Activated B cell treated with CpG ODN at 0.5 μM for 24 hours (primary cell): ENCODE measurements at places on chromosomes 3 and 15. TPM values are rescaled to one million over a fixed set of nuclear protein-coding genes. Genes with fewer than 3 reads are reported as not detected.

Gene RETNLB
- total RNA-seq, result not detected in 2 replicates

Gene CEP152
- 12.1 and 15.4 TPM in 2 replicates for total RNA-seq

DNA sequence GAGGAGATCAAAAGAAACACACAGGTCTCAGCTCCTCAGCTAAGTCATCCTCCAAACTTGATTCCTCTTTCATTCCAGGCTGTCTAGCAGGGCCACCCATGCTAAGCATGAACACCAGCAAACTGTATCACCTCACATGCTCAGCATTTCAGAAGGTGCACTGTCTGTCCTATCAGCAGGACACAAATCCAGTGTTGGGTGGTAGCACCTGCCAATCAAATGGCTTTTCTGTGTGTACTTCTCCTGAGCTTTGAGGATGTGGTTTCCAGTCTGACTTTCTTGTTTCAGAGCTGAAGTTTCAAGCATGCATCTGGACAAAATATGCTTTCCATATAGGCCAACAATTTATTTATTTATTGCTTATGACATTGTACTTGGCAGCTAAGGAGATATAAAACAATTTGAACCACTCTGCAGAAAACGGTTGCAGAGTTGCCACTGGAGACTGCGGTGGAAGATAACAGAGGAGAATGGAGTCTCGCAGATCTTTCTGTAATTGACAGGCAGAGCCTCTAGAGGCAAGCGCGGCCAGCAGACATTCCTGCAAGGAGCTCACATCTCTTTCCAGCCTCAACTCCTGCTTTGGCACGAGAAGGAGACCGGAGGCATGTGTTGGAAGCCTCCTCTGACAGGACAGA is 167.1 kb upstream of the WNT5A start:
- DNase-seq, result no peak

- no peak for DNase-seq
These were observed 89.7 kb downstream of the LIPC start for GRCh38 chr15:58521293-58521991.

DNA sequence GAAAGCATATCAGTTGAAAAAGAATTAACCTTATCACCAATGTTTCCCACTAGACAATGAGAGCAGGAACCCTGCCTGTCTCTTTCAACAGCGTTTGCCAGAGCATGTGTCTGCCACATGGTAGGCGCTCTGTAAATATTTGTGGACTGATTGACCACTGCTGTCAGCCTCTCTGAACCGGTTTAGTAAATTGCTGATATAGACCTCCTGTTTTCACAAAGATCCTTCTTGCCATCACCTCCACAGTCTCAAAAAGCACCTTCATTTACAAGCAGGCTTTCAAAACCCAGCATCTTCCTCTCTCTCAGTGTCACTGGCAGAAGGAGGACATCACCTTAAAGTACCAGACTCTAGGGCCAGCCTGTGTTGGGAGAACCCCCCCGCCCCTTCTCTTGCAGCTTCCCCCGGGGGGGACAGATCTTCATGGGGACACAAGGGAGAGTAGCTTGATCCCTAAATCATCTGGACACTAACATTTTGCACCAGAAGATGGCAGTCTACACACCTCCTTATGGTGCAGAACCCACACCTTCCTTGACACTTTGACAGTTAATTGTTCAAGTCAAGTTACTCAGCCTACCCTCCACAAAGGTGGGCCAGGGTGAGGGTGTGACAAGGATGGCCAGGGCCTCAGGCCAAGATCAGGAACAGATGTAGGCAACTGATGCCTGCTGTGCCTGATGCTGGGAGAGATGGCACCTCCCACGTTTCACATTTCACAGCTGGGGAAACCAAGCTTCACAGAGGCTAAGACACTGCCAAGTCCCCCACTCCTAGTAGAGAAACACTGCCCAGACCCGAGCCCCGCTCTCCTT is 37.8 kb upstream of the USP3 start:
- DNase-seq, result no peak

DNA sequence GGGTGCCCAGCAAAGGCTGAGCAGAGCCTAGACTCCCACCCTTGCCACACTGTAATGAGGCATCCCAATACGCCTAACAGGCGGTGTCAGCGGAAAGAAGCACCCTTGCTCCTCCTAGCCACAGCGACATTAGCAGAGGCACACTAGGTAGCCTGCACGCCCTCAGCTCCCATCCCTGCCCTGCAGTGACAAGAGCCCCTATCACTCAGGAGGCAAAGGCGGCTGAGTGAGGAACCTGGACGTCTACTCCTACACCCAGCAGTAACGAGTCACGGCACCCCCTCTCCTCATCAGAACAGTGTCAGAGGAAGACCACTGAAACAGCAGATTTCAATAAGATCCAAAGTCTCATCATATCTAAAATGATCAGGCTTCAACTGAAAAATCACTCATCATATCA is 12.0 kb upstream of the MAP6D1 start:
- no peak for DNase-seq

Gene SAMMSON
- total RNA-seq, result not detected in 2 replicates

- DNase-seq, result no peak
These were observed 173.8 kb downstream of the FNDC3B start for GRCh38 chr3:172213200-172213599.

DNA sequence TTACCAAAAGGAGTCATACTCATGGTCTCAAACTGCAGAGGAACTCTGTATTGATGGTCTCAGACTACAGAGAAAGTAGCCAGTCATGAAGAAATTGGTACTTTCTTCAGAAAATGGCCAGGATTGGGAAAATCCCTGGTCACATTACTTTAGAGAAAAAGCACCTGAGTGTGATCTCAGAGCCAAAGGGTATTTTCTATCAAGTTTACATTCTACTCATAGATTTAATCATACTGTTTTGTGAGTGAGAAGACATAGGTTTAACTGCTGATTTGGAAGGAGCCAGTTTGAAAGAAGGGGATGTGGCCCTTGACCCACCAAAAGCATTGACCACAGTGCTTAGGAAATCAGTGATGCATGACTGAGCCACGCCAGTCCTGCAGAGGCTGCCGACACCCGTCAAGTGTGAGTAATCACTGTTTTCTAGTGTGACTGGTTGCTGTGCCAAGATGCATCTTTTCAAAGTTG is 203.6 kb downstream of the AKAP13 start:
- no peak for DNase-seq

DNA sequence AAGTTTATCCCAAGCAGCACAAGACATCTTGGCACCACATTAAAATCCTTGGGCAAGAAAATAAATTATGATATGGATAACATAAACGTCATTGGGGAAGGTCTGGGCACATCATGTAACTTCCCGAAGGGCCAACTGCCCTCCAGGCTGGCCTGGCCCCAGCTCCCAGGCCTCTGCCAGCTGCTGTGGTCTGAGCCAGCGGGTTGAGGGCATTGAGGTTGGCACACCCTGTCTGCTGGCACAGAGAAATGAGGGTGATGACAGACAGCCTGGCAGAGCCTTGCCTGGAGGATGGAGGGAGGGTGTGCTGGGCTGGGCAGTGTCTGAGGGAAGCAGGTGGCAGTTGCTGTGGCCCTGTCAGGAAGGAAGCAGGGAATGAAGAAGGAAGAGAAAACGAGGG is 3.3 kb upstream of the RBSN start:
- no peak for DNase-seq

DNA sequence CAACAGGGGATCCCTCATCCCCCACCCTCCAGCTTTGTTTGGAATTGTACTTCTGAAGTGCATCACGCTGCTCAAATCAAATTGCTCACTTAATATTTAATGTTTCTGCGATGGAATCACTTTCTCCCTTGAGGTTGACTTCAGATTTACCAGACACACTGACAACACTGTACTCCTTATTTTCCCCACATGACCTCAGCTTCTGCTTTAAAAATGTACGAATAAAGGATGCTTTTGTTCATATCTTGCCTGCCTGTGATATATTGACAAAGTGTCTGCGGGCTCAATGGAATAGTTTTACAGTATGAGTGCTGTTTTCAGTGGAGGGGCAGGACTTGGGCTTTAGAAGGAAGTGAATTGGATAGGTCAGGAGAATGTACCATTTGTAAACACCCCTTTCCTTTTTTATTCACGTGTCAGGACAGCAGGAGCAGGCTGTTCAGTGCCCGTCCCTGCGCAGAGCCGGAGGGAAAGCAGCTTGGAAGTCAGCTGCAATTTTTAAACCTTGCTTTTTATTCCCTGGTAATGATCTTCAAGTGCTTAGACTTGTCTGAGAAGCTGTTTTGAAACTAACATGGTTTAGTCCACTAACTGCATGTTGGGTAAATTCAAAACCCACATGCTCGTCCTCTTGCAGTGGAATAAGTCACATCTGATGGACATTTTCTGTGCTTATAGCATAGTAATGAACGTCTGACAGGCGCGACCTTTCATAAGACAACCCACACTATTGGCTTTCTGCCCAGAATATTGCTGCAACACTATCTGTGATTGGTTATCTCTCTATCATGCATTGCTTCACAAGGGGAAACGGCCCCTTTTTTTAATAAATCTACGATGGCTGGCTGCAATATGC is 29.9 kb downstream of the MBNL1 start:
- DNase-seq, result no peak

GRCh38 chr3:21621181-21621651 is 129.8 kb downstream of the ZNF385D start:
- no peak for DNase-seq

GRCh38 chr3:156761713-156762451 is 64.3 kb upstream of the LEKR1 start:
- no peak for DNase-seq

- DNase-seq, result no peak
These were observed 201.2 kb downstream of the RPLP1 start for GRCh38 chr15:69653846-69654245.

DNA sequence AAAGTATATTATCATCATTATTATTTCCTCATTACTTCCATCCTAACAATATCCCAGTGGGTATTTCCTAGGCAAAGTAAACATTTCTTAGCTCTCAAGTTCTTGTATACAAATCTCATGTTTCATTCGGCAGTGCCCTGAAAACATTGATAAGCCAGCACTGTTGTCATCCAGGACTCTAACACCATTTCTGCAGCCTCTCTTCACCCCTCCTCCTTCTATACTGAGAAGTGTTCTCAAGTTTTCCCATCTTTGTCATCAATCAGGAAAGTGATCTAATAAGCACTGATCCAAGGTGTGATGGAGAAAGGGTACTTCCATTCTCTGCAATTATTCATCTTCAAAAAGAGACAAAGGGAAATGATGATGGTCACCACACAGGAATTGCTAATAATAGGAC is 168.4 kb upstream of the CCDC54 start:
- no peak for DNase-seq

GRCh38 chr3:126989316-126990023 is 6.6 kb downstream of the PLXNA1 start:
- no peak for DNase-seq

Gene ZNF660
- total RNA-seq, result 4.8 and 5.2 TPM in 2 replicates

Gene MYRIP
- total RNA-seq, result 0.07 and 0.20 TPM in 2 replicates

DNA sequence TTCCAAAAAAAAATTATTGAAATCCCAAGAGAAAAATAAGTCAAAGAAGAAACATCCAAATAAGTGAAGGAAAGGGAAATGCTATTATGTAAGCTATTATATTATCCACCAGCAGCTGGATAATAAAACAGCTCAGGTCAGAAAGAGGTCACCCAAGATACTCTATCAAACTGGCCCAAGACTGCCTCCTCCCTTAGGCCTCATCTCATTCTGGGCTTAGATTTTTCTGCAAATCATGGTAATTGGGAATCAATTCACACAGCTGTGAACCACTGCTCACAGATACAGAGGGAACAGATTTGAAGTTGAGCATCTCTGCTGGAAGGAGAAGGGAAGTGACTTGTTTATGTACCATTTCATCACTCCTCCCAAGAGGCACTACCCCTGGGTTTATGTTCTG is 294.6 kb upstream of the DPPA4 start:
- no peak for DNase-seq

DNA sequence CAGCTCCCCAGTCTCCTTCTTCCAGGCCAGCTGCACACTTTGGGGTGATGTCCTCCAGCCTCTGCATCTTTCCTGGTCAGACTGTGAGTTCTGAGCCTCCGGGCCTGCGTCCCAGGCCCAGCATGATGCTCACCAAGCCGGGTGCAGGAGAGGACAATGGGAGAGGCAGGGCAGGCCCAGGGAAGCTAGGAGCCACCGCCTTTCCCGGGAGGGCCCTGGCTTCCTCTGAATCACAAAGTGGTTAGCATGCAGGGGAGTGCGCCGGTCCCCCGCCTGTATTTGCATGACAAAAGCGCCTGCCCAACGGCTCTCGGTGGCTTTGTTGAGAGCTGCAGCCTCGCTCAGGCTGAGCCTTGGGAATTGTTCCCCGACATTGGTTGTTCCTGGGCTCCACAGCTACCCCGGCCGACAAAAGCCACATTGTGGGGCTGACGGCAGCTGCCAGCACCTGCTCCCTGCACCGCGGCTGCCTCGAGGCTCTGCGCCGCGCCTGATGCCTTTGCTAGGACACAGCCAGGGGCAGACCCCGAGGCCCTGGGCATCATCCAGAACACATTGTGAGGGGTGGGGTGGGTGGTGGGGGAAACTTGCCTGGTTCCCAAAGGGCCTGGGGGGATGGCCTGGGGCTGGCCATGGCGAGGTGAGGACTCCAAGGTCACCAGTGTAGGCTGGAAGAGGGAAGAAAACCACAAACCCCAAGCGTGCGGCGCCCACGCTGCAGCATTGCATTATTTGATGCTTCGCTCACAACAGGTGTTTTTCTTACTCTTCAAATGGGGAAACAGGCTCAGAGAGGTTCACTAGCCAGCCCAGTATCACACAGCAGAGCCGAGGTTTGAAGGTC is 20.0 kb upstream of the KLF13 start:
- no peak for DNase-seq
